ENCODE measurements at places on chromosomes 5 and 9. TPM values are rescaled to one million over a fixed set of nuclear protein-coding genes. Genes with fewer than 3 reads are reported as not detected.

The CMYA5 gene
- total RNA-seq, result 0.11 TPM

- DNase-seq, result no peak
Measured at GRCh38 chr5:74140409-74140808, 500.1 kb downstream of the ENC1 start.

The ZBTB34 gene
- 7.4 TPM for total RNA-seq

The TLN1 gene
- total RNA-seq, result 58.0 TPM

DNA sequence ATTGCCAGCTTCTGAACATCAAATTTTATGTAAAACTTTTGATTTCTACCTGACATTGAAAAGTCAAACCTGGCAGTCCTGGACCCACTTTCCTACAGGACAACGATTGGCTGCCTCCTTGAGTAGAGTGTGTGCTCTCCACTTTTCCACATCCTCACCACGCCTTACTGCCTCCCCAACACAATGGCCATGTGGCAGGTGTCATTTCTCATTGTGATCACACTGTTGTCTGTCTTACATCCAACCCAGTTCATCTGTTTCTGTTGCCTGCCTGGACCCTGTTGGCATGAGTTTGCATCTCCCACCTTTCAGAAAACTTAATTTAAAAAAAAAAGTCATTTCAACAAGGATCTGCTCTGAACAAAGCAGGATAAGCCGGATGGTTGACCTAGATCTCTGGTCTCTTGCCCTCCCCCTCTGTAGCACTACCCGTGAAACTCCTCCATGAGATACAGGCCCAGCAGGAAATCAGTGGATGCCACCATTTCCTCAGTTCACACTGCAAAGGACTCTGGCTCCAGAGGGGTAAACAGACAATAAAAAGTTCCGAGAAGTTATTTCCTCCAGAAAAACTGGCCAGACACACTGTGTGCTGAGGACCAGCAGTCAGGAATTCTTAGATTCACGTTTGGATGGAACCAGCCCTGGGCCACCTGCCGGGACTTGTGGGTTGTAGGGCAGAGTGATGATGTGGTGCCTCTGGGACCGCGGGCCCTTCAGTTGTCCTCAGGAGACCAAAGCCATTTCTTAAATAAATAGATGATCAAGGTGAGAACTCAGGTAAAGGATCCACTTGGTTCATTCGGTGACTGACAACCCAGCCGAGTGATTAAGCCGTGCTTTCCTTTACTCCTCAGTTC lies 48.6 kb downstream of the AMBP start:
- no peak for DNase-seq

DNA sequence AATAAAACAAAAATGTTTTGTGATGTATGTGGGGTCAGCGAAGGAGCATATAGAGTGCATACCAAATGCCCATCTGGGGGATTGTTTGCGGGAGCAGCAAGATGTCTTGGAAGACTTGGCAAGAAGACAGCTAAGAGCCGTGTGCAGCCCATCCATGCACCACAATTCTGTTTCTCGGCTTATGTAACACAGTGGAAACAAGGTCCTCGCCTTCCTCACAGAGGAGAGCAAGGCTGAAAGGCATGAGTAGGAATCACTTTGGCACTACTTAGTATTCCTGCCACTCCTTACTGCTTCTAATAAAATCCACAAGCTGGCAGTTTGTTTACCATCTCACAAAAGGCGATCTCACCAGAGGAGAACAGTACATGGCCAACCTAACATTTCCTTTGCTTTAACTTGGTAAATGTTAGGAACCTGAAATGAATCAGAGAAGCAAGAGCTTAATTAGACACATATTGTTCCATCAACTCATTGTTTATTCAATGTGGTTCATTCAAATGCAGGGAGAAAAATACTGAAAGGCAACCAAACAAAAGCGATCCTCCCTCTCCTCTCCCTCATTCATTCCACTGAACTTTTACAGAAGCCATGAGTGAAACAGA lies 648.1 kb downstream of the ACTL7B start:
- no peak for DNase-seq

DNA sequence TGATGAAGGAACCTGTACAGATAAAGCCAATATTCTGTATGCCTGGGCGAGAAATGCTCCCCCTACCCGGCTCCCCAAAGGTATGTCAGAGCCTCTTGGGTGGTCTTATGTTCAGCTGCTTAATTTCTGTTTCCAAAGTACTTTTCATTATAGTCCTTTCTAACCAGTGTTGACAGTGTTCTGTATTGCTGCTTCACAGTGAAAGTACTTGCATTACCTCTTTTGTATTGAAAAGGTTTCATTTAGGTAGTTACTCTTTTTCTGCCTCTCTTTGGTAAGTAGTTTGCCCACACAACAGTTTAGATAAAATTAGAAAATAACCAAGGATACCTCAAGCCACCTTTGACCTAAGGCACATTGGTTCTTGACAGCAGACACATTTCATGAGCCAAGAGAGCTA lies 169.9 kb downstream of the PAM start:
- DNase-seq, result no peak

- DNase-seq, result no peak
Measured at GRCh38 chr9:89183146-89183545, 4.5 kb upstream of the SHC3 start.

The WWC1 gene
- total RNA-seq, result 13.2 TPM

- DNase-seq, result no peak
Measured at GRCh38 chr5:173231996-173232498, 3.0 kb downstream of the NKX2-5 start.

DNA sequence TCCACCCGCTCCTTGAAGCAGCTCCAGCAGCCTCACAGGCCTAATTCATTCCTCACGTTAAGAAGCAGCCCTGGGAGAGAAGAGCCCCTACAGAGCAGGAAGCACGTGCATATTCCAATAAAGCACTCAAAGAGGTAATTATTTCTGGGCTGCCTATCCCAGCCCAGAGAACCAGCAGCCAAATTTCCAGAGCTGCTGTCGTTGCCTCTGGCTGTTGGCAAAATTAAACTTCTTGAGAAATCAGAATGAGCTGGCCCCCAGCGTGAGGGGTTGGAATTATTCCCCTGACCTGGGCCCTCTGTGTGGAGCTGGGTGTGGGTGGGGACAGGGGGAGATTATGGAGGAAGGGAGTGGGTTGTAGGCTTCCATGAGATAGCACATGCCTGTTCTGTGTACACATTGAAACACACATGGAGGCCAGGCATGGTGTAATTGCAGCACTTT lies 86.8 kb upstream of the HSPA9 start:
- DNase-seq, result peak; percentile 84

GRCh38 chr9:85401998-85402397 lies 339.8 kb downstream of the AGTPBP1 start:
- DNase-seq, result no peak

GRCh38 chr5:26942481-26942880 lies 95.9 kb downstream of the CDH9 start:
- DNase-seq, result no peak

- DNase-seq, result no peak
Measured at GRCh38 chr5:73606206-73606753, 19.7 kb upstream of the ARHGEF28 start.

The CDK7 gene
- total RNA-seq, result 57.1 TPM

GRCh38 chr5:138853132-138853531 lies 22.0 kb downstream of the LRRTM2 start:
- no peak for DNase-seq

- DNase-seq, result no peak
Measured at GRCh38 chr5:131999441-132000240, 11.8 kb downstream of the ACSL6 start.

The FGF10 gene
- not detected for total RNA-seq

The SLC6A7 gene
- total RNA-seq, result not detected

- DNase-seq, result no peak
Measured at GRCh38 chr9:12783767-12784460, 9.1 kb downstream of the LURAP1L start.

The PCDHGA11 gene
- 0.21 TPM for total RNA-seq

DNA sequence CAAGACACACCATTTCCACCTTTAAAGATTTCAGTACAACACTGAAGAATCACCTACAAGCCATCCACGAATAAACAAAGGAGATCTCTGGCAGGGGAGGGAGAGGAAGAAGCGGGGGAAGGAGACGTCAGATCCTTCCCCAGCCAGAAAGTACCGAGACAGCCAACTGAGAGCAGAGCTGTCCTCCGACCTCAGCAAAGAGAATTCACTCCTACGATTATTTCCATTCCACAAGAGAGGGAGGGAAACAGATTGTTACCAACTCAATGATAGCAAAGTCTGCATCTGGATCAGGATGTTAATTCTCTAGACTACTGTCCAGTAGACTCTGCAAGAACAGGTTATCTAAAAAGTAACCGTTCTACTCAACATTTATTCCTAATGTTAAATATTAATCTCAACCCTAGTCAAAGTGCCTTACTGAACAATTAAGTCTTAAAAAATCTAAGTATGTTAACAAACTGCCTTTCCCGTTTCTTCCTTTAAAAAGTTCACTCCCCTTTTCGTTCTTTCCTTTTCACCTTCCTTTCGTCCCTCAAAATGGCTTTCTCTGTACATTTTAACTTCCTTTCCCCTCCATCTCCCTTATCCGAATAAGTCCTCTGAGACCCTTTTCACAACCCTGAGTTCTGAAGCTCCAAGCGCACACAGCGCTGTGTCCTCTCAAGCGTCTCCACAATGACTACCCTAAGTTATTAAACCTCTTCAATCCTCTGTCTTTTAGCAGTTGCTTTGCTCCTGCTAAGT lies 1.4 kb downstream of the CHD1 start:
- peak; percentile 71 for DNase-seq

DNA sequence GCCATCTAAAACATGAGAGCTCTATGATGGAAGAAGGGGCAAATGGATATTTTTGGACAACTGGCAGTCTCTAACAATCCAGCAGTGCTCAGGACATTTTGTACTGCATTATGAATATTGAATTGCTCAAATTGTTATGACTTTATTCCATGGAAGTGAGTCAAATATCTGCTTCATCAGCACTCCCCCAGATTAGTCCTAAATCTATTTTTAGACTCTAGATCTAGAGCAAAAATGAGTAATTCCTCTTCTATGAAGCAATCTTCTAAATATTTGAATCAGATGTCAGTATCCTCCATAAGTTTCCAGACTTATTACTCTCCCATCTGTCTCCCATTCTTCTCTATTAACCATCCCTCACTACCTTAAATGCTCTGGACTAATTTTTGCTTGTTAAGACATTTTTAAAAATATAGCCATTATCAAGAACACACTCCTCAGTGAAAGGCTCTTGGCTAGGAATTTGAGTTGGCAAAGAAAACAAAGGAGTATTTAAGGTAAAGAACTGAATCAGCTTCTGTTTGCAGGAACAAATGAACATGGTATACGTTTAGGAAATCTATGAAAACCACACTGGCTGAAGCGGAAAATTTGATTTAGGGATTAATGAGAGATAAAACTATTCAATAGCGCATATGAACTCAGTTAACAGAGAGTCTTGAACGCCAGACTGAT lies 300.9 kb downstream of the MCTP1 start:
- DNase-seq, result peak; percentile 58

The MLLT3 gene
- total RNA-seq, result 24.2 TPM

- no peak for DNase-seq
Measured at GRCh38 chr9:97577051-97577450, 56.1 kb downstream of the TSTD2 start.

The ARHGEF37 gene
- 1.8 TPM for total RNA-seq

GRCh38 chr9:33154371-33154770 lies 12.8 kb downstream of the B4GALT1 start:
- no peak for DNase-seq

- no peak for DNase-seq
Measured at GRCh38 chr5:68279984-68280383, 64.4 kb downstream of the PIK3R1 start.

The CA9 gene
- total RNA-seq, result 0.29 TPM

The EIF4E1B gene
- total RNA-seq, result not detected

GRCh38 chr5:73917433-73917832 lies 291.4 kb downstream of the ARHGEF28 start:
- no peak for DNase-seq

The RASA1 gene
- 21.0 TPM for total RNA-seq

The SOHLH1 gene
- 0.27 TPM for total RNA-seq

DNA sequence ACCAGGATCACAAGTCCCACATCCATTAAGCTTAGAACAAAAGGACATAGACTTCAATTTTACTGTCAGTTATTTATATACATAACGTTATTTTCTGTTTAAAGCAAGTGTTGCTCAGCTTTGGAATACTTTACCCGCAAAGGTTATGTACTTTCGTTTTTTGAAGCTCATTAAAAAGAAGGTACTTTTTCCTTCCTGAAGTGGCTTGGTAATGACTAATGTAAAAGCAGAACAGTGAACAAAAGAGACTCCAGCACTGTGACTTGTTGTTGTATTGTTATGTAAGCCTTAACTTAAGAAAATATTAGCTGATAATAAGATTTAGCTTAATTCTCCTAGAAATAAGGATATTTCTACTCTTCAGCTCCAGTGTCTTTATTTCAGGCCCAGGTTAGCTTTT lies 97.3 kb upstream of the SLCO6A1 start:
- no peak for DNase-seq

The PCDHB8 gene
- total RNA-seq, result 0.74 TPM

DNA sequence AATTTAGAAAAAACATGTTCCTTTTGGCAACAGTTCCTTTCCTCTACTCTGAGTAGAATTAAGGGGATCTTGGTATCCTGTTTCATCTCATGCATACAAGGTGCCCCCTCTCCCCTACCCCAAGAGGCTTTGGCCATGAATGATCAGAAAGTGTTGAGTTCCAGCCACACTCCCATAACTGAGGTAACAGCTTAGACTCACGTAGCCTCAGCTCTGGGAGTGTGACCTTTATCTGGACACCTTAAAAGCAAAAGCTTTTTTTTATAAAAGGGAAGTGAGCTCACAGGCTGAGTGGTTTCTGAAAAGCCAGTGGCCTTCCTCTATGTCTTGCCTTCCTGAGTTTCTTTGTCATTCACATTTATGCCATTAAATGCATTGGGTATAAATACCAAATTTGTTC lies 900 bp upstream of the HAVCR2 start:
- DNase-seq, result no peak

GRCh38 chr9:129402371-129402739 lies 218.5 kb downstream of the C9orf50 start:
- DNase-seq, result no peak

- no peak for DNase-seq
Measured at GRCh38 chr9:90970608-90971007, 169.0 kb downstream of the SYK start.

DNA sequence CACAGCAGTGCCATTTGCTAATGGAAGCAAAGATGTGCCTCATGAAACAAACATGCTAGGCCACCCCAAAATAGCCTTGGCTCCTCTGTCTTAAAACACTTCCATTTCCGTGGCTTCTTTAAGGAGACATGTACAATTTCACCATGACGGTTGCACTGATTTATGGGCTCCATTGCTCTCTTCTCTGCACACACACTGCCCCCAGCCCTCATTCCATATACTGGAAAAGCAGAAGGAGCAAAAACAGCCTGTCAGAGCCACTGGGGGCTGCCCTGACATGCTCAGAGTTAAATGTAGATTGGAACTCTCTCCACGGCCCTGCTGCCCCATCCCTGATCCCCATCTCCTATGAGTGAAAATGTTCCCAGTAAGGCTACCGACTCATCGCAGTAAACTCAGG lies 114.8 kb downstream of the ROR2 start:
- DNase-seq, result no peak

DNA sequence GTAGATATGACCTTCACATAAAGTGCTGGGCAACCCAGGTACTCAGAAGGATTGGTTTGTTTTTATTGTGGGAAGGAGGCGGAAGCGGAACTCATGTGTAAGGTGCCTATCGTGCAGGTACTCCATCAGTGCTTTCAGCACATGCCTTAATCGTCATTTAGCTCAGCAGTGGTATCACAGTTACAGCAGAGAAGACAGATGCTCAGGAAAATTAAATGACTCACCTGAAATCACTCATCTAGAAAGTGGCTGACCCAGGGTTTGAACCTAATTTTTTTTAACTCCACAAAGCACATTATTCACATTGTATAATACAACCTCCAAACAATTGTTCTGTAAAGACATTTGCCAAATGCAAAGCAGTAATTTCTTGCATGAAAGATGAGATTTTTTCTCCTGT lies 2.2 kb downstream of the C5orf46 start:
- no peak for DNase-seq

The GDNF gene
- total RNA-seq, result 1.1 TPM

Measured in SK-MEL-5 (cell line).